ENCODE measurements at places on chromosomes 11 and 22.

GRCh38 chr22:28410050-28410816, 269.4 kb downstream of the TTC28 start:
- no peak for DNase-seq

GRCh38 chr11:66609721-66610617, 6.5 kb upstream of the RBM14 start:
- no peak for DNase-seq

- no peak for DNase-seq
These were observed 115.7 kb downstream of the ABTB2 start for GRCh38 chr11:34242037-34242625.

DNA sequence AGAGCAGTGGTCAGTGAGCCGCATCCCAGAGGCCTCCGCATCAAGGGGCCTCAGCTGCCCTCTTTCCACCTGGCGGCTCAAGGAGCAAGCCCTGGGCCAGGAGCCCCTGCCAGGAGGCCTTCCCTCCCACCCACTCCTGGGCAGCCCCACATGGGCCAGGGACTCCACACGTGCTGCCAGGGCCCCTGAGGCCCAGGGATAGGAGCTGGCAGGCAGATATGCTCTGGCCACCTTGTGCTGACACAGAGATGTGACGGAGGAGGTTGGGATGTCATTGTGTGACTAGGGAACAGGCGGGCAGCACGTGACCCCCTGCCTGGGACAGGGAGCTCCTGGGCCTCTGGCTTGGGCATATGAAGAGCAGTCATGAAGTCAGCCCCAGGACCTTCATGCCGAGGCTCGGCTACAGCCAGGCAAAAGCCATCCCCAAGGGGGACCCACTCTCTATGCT, 77.9 kb downstream of the PIWIL3 start:
- DNase-seq = no peak

DNA sequence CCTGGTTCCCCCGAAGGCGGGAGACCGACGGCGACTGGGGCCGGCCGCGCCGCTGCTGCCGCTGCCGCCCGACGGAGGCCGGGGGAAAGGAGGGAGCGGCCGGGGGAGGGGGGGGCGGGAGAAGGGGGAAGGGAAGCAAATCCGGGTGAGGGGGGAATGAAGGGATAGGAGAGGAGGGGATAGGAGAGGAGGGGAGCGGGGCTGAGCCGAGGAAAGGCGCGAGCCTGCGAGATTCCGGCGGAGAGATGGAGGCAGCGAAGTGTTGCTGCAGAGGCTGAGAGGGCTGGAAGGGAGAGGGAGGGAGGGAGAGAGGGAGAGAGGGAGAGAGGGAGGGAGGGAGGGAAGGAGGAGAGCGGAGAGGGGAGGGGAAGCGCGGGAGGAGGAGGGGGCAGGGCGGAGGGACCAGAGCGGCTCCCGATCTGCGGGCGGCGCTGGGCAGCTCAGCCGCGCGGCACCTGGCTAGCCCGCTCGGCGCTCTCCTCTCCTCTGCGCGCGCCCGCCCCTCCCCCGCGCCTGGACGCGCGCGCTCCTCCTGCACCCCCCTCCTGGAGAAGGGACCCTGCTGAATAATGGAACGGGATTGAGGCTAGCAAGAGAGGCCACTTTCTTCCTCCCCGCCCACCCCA, 52.3 kb downstream of the SLC22A12 start:
- DNase-seq = no peak

DNA sequence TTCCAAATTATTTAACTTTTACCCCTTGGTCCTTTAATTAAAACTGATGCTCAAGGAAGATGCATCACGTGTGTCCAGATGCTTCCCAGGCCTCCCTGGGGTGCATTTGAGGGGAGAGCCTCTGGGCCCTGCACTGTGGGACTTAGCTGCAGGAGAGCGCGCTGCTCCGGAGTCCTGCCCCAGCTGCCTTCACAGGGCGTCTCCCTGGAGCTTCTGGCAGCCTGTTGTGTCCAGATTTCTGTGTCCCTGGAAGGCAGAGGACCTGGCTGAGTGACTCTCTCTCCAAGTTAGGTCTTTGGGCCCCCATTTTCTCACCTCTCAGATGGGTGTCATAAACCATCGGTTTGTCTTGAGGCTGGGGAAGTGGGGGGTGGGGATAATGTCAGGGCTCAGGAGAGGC, 3.0 kb downstream of the ARHGAP8 start:
- DNase-seq = no peak

DNA sequence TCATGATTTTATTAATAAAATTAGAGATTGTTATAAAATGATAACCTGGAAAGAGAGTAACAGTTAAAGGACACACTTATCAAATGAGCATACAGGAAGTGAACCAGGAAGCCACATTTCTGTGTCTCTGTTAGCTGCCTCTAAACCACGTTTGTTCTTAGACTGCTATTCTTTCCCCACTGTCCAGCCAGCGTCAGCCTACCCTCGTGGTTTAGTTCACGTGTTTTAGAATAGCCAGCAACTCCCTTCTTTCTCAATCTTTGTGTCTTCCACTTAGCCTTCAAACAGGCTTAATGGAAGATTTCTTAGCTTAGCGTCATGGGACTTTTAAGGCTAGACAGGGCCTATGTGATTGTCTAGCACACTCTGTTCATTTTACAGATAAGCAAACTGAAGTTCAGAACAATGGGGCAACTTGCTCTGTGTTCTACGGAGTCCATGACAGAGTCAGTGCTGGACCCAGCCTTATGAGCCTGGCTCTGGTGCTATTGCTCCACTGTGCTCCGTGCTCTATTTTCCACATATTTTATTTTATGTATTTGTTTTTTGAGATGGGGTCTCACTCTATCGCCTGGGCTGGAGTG, 27.2 kb downstream of the GRAMD1B start:
- DNase-seq = no peak

- peak; percentile 29 for DNase-seq
These were observed 117.2 kb upstream of the IGLL5 start for GRCh38 chr22:22770280-22770871.

DNA sequence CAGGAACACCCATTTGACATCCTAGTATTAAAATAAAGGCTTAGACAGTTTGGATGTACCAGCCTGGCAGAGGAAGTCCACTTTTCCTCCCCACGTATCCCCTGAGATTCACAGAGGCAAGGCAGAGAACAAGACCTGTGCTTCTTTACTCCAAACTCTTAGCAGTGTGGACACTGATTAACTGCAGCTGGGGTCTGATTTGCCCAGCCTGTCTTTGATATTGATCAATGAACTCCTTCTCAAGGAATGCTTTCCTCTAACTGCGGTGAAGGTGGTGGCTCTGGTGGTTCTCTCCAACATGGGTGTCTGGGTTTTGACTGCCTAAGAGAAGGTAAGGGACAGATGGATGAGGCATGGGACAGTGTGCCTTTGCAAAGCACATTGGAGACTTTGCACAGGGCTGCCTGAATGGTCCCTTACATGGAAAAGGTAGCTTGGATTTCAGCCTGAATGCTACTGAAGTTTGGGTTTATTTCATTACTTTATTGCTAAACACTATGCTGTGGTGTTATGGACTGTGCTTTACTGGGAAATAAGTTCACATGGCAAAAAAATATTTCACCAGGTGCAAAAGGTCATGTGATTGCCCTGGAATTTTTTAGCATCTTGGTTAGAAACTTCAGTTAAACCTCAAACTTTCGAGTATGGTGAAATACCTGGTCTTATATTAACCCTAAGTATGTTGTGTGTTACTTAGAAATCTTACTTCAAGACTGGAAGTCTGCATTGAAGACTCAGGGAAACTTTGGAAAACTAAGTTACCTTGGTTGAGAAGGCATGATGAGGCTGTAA, 1.8 kb downstream of the GAS2 start:
- DNase-seq = no peak

GRCh38 chr11:69443968-69444364, 37.5 kb upstream of the LINC01488 start:
- DNase-seq = no peak

DNA sequence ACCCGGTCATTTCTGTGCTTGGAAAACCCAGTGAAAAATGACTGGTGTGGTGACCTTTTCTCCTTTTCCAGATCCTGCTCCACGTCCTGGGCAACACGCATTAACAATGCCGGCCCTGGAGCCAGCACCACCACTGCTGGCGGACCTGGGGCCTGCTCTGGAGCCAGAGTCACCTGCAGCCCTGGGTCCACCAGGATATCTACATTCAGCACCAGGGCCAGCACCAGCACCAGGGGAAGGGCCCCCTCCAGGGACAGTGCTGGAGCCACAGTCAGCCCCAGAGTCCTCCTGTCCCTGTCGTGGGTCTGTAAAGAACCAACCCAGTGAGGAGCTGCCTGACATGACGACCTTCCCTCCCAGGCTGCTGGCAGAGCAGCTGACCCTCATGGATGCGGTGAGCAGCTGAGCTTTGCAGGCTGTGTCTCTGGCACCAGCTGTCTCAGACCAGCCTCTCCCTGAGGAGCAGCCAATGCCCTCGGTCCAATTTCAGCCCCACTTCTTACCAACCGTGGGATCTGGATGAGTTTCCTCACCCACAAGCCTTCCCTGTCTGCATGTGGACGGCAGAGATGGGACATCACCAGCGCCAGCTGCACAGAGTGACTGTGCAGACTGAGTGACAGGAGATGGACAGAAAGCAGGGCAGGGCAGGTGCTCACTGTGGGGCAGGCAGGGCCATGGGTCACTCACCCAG, 1.9 kb downstream of the RGL4 start:
- no peak for DNase-seq

DNA sequence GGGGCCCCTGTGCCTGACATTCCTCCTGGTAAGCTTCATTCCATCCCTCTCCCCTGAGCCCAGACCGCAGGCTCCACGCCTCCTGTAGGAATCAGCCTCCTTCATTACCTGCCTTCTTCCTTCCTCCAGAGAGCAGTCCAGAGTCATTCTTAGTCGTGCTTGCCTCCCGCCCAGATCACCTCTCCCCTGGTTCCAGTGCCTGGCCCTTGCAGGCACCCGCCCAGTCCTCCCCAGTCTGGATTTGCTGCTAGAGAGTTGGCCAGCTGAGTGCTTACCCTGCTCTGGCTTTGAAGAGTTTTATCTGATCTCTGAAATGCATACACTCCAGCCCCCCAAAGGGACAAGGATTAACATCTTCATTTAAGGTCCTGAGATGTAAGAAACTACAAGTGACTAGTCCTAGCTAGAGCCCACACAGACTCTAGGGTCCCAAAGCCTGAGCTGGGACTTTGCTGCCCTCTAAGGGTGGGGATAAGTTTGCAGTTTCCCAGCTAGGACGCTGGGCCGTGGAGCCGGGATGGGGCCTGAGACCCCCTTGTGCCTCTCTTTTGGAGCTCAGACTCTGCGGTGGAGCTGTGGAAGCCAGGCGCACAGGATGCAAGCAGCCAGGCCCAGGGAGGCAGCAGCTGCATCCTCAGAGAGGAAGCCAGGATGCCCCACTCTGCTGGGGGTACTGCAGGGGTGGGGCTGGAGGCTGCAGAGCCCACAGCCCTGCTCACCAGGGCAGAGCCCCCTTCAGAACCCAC, 1.6 kb downstream of the NR1H3 start:
- DNase-seq = no peak

GRCh38 chr11:72244060-72244360, at the start of gene PHOX2A:
Gene PHOX2A (minus strand): TSS chr11:72244176. CDS start chr11:72244004, 172 bp downstream.
- DNase-seq = no peak

GRCh38 chr11:45083544-45084087, 62.8 kb upstream of the PRDM11 start:
- no peak for DNase-seq

DNA sequence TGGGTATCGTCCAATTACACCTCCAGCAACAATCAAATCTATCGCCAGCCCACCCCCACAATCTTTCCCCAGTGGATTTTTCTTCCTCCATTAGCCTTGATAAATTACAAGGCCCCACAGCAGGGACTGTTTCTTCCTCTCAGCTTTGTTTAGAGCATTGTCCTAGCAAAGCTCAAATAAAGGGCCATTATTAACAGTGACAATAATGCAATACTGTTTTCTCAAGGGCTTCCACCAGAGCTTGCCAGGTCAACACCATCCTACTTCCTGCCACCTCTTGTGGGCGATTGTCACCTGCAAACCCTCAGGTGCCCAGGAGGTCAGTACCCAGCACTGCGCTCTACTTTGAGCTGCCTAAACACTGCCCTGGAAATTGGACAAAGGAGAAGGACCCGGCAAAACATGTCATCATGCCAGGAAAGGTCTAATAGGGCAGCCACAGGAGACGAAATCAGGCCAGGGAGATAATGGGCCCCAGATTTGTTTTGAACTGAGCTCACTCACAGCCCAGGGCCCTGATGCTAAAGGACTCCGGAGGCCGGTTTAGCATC, 95.2 kb downstream of the ABTB2 start:
- no peak for DNase-seq

- no peak for DNase-seq
These were observed 4.5 kb downstream of the ZNRF3 start for GRCh38 chr22:28887725-28888459.

- DNase-seq = no peak
These were observed 58.0 kb downstream of the MICAL3 start for GRCh38 chr22:17966403-17966717.

DNA sequence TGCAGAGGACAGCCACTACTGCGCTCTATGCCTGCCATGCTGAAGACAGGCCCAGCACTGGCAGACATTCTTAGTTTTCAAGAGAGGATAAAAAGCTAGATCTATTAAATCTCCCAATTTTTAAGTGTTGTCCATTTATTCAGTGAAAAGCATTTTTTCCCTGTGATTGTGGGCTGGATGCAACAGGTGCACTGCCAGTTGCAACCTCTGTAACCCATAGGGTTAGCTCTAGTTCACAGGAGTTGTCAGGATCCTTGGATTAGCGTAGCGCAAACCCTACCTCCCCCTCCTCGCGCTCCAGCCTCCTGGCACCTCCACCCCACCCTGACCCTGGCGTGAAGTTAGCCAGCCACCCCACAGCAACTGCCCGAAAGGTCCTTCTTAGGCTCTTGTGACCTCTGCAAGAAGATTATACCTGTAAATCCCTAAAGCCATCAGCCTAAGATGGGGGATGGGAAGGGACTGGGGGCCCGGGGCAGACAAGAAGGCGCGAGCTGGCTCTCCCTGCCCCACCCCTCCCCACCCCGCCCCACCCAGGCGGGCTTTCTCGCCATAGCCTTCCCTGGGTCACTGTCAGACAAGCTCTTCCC, 30.9 kb downstream of the EIF3F start:
- DNase-seq = no peak

DNA sequence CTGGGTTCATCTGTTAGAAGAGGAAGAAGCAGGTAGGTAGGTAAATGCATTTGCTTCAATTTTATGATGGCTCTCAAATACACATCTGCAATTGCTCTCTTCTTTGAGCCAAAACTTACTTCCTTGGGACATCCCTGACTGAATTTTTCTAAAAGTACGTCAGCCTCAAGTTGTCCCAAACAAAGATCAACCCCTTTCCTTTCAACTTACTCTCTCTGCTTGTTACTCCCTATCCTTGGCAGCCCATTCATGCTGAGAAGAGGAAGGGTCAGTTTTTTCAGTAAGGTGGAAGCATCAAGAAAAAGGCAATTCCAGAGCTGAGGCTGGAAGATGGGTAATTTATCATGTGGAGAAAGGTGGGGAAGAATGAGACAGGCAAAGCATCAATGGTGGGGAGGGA, 111.2 kb downstream of the LRRC32 start:
- no peak for DNase-seq

DNA sequence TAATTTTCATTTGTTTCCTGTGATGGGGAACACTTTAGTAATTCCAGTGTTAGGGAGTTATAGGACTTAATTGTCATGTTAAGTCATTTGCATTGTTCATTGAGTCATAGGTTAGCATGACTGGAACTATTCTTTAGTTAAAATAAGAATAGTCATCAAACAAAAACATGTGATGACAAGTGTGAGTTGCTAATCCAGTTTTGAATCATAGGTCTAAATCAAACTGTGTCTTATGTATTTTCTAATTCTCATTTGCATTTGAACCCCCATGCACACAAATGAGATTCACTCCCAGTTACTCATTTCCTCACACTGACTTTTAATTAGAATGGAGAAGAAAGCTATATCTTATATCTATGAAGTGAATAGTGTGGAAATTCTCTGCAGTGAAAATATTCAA, 405.6 kb downstream of the LRRC4C start:
- no peak for DNase-seq
